ENCODE measurements at places on chromosomes 6 and 20.

GRCh38 chr6:99288668-99289067 is 60.8 kb downstream of the FAXC start:
- no peak for DNase-seq

- no peak for DNase-seq
Measured at GRCh38 chr6:154002894-154003293, 36.1 kb upstream of the OPRM1 start.

- peak; percentile 21 for DNase-seq
Measured at GRCh38 chr20:55415567-55416142, 589.7 kb downstream of the CBLN4 start.

GRCh38 chr6:111793711-111794111 is 79.5 kb downstream of the FYN start:
- no peak for DNase-seq

GRCh38 chr20:12891643-12892042 is 117.1 kb upstream of the SPTLC3 start:
- DNase-seq: no peak

DNA sequence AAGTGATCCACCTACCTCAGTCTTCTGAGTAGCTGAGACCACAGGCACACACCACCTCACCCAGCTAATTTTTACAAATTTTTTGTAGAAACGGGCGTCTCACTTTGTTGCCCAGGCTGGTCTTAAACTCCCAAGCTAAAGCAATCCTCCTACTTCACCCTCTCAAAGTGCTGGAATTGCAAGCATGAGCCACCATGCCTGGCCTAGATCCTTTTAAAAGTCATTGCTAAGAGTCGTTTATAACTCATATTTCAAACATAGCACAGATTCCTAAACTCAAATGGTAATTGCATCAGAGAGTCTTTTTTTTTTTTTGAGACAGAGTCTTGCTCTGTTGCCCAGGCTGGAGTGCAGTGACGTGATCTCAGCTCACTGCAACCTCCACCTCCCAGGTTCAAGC is 7.7 kb upstream of the SAMHD1 start:
- DNase-seq: no peak

DNA sequence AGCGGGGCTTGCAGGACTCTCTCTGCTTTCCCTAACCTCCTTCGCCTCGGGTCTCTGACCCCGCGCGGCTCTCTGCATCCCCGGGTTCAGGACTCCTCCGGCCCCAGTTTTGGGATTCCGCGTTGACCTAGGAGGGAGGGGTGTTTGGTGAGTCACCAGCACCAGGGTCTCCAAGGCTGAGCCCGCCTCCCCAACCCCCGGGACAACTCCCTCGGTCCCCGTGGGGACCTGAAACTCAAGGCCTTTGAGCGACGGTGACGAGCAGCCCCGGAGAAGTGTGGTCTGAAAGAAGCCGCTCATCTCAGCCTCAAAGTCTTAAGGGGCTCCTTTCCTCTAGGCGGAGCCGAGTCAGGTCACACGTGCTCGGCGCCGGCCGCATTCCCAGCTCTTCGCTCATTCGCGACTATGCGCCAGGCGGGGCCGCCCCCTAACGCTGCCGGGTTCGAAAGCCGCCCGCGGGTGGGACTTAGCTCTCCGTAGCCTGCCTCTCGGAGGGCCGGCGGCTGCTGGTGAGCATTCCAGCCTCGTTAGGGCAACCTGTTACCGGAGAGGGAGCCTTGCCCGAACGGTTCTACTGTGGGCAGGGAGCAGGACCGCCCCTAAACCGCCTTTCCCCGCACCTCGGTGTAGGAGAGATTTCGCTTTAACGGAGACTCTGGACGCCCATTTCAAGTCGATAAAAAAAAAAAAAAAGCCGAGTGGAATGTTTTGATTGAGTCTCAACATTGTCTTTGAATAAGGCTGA is 3.0 kb upstream of the PRDM13 start:
- DNase-seq: peak; percentile 42

GRCh38 chr6:170174771-170175643 is 115.9 kb downstream of the DLL1 start:
- peak; percentile 30 for DNase-seq

DNA sequence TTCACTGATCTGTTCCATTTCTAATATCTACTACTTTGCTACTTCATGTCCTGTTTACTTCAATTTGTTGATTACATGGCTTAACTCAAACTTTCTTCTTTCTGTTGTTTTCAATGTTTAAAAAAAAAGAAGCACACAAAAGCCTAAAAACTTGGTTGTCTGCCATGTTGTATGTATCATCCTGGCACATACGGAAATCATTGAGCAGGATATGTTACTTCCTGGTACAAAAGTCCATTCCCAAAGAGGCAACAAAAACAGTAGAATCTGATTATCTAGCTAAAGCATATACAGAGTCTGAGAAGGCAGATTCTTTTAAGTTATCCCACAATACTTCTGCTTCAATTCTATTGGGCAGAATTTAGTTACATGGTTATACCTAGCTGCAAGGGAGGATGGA is 14.5 kb upstream of the COL12A1 start:
- DNase-seq: no peak

GRCh38 chr6:26223650-26224546 is 136.7 kb downstream of the HFE start:
- no peak for DNase-seq

DNA sequence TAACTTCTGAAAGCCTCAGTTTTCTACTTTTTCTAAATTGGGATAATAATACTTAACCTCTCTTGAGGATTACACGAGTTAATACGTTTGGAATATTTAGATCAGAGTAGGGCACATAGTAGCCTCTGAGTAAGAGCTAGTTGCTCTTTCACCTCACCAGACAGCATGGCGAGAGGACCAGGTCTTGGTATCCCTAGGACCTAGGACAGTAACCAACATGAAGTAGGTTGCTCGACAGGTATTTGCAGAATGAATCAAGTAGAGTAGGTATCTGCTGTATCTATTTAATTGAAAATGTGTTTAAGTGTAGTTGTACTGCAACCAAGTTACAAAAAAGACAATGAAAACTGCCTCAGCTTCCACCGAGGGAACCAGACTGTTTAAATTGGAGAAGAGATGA is 1.4 kb downstream of the CDC5L start:
- DNase-seq: no peak

- DNase-seq: no peak
Measured at GRCh38 chr6:129494099-129494498, 215.9 kb downstream of the ARHGAP18 start.

- DNase-seq: no peak
Measured at GRCh38 chr6:139187489-139187888, 52.6 kb downstream of the HECA start.
